ENCODE measurements at places on chromosomes 3 and 15. TPM values are rescaled to one million over a fixed set of nuclear protein-coding genes. Genes with fewer than 3 reads are reported as not detected.

GRCh38 chr3:82633319-82633718 lies 871.9 kb upstream of the GBE1 start:
- DNase-seq, result no peak

GRCh38 chr3:72496051-72496670 lies 352.1 kb downstream of the SHQ1 start:
- no peak for DNase-seq

DNA sequence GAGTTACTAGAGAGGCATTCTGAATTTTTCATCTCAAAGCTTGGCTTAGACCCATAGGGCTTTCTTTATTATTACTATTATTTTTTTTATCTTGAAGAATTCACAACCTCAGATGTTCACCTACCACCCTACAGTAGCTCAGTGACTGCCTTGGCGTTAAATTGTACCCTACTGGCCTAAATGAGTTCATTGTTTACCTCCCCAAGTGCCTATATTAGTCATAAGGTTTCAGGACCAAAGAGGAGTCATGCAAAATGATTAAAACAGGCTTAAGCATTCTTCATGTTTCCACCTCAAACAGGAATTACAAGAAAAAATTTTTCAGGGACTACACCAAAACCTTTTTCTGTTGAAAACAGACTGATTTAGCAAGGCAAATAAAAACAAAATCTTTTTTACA lies 751.5 kb downstream of the SQOR start:
- DNase-seq, result no peak

GRCh38 chr3:135083756-135084155 lies 288.7 kb downstream of the EPHB1 start:
- no peak for DNase-seq

DNA sequence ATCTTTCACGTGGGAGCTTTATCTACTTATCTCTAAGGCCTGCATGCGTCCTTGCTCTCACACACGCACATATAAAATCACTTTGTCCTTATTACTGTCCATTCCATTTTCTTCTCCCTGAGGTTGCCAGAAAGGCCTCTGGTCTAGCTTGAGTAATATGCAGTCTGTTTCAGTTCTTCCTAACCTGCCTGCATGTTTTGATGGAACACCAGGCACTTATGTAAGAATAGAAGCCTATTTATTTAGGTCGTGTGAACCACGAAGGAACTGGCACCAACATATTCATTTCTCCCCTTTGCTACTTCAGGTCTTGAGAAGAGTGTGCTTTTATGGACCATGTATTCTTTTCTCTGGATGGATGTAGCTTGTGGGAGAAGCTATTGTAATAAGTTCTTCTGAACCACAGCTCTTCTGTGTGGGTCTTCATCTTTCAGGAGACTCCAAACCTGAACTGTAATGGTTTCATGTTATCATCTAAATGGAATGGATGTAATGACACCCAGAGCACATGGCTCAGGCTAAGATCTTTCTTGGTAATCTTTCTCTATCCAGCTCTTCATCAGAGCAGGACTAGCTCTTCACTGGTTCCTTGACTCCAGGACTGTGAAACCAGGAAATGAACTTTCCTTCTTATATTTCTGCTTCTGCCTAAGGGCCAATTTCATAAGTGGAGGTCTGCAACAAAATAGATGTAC lies 53.8 kb downstream of the UBE2E2 start:
- DNase-seq, result no peak

DNA sequence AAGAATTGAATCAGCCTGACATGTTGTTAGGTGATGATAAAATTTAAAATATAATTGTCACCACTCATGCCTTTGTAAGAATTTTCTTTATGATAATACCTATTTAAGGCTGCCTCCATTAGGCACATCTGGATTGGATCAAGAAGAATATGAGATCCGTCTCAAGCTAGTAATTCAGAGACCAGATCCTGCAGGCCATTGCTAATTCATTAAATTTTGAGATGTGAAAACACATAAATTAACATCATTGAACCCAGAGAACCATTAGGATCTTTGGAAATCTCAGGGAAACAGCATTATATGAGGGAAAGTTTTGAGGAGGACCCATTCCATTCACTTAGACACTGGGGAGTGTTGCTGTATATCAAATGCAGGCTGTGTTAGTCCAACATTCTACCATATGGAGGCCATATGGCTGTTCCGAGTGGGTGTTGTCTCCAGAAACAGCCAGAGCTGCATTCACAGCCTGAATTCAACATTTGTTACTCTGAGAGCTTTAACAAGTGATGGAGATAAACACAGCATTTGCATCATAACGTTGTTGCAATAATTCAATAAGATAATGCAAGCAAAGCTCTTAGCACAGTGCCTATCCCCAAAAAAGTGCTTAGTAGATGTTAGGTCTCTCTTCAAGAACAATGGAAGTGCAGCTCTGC lies 67.4 kb downstream of the DTWD1 start:
- peak; percentile 35 for DNase-seq

DNA sequence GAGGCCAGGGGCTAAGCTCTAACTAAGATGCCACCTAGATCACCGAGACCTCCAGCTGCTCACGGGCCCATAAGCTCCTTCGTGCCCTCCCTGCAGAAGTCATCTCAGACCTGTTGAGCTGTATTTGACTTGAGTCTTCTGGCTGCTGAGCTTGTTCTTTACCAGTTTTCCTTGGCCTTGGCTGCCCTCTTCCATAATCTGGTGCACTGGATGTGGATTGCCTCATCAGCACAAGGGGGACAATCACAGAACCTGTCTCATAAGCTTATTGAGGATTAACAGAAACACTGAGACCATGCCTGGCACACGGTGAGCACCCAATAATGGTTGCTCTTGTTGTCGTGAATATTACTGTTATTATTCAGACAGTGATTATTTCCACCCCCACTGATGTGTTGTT lies 101.1 kb downstream of the EPHB1 start:
- no peak for DNase-seq

DNA sequence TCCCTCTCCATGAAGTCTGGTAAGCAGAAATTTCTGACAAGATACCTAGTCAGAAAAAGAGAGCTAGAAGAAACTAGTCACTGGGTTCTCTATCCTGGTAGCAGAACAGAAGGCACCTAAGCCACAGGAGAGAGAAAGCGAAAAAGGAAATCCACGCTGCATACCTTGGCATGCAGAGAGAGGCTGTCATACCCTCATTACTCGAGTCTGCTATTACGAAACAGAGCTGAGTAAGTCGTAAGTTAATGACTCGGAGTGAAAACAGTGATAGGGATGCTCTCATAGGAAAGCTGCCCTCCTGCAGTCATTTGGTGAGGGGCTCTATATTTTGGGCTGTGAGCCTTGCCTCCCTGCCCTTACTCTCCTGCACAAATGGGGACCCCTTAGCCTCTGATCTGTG lies 16.2 kb downstream of the CLRN1 start:
- no peak for DNase-seq

GRCh38 chr3:164004205-164004604 lies 1074.1 kb downstream of the SI start:
- DNase-seq, result no peak

- no peak for DNase-seq
Measured at GRCh38 chr15:57229051-57229450, 147.3 kb upstream of the CGNL1 start.

- peak; percentile 78 for DNase-seq
Measured at GRCh38 chr3:177197727-177198460, 612 bp upstream of the TBL1XR1 start.

- DNase-seq, result no peak
Measured at GRCh38 chr3:27679691-27680090, 42.4 kb downstream of the EOMES start.

DNA sequence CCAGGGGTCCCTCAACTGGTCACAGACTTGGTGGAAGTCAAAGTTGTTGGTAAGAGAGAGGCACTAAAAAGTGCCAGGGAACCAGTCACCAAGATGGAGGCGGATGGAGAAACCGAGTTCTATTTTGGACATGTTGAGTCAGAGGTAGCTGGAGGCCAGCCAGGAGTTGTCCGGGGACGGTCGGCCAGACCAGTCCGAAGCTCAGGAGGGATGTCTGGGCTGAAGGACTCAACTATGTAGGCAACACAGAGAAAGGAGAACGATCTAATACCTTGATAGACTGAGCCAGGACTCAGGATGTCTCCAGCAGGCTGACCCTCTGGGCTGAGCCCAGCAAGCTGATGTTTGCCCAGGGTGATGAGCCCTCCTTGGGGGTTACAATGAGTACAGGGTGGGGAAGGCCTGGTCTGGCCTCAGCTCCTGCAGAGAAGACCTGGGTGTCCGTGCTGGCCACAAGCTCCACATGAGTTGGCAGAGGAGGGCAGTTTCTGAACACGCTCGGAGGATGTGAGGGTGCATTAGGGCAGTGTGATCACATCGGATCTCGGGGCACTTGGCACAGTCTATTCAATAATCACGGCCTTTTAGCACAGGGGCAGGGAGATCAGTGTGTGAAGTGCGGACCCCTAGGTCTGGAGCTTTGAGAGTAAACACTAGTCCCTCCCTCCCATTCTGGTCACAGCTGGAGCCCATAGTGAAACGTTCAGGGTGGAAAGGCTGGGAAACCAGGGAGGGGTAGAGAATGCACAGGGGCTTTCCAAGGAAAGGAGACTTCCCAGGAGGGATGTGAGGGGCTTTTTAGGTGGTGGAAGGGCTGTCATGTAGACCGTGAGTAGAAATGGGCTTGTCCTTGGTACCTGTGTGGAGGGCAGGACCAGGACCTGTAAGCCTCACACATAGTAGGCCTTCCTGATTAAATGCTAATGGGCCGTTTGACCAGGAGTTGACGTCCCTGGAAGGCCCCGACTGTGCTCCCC lies 111.9 kb downstream of the ETFA start:
- no peak for DNase-seq

GRCh38 chr15:73934281-73934680 lies 8.0 kb downstream of the LOXL1 start:
- no peak for DNase-seq

- no peak for DNase-seq
Measured at GRCh38 chr15:37016231-37016630, 84.1 kb downstream of the MEIS2 start.

- DNase-seq, result no peak
Measured at GRCh38 chr3:155766206-155766605, 21.3 kb upstream of the PLCH1 start.

DNA sequence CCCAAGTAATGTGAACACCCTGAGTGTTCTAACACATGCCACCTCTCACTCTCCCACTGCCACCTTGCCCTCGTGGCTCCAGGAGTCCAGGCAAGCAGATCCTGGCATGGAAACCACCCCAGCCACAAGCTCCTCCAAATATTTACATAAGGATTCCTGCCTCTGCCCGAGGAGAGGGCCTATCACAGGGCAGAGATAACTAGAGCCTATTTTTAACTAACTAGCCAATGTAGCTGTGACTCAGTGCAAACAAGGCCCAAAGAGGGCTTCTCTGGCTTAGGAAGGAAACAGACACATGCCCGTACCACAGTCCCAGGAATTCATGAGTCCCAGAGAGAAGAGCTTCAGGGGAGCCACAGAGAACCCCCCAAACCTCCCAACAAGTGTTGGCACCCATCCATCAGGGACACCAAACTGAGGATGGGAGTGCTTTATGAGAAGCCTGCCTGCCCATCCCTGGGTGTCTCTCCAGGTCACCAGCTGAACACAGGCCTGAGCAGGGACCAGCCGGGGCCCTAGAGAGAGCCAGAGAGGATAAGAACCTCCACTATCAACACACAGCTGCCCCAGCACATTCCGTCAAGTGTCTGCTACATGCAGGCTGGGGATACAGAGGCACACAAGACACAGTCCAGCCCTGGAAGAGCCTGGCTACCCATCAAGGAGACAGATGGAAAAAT lies 9.2 kb downstream of the FYCO1 start:
- DNase-seq, result peak; percentile 71

DNA sequence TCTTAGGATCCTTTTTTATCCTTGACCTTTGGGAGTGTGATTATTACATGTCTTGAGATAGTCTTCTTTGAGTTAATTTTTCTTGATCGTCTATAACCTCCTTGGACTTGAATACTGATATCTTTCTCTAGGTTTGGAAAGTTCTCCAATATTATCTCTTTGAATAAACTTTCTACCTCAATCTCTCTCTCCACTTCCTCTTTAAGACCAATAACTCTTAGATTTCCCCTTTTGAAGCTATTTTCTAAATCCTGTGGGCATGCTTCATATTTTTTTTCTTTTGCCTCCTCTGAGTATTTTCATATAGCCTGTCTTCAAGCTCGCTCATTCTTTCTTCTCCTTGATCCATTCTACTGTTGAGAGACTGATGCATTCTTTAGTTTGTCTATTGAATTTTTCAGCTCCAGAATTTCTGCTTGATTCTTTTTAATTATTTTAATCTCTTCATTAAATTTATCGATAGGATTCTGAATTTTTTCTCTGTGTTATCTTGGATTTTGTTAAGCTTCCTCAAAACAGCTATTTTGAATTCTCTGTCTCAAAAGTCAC lies 12.1 kb downstream of the USF3 start:
- no peak for DNase-seq

- no peak for DNase-seq
Measured at GRCh38 chr3:2525968-2526367, 427.3 kb downstream of the CNTN4 start.

DNA sequence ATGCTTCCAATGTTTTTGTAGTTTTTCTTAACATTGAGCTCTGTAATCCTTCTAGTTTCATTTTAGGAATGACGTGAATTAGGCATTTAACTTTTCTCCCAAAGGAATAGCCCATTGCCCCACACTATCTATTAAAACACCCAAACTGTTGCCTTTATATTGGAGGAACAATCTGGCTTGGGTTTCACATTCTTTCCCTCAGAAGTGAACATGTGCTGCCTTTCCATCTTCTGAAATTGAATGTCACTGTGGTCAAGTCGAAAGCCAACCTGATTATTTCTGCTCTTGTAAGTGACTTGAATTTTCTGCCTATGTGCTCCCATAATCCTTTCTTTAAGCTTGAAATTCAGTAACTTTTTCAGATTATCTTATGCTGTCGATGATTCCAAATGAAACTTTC lies 214.5 kb downstream of the SLC9A9 start:
- DNase-seq, result no peak

DNA sequence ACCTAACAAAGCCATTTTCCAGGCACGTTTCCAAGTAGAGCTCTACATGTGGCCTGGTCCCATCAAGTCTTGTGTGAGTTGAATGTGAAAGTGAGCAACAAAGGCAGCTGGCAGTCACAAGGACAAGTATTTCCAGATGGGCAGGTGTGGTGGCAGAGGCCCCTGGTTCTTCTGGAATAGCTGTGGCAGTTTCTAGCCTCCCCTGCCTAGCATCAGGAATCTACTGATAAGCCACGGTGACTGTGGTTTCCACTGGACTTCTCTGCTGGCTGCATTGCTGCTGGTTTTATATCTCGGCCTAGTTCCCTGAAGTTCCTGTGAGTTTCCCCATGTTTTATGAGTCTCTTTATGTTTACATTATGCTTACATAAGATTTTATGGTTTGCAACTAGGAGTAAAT lies 117.7 kb downstream of the GOLIM4 start:
- peak; percentile 76 for DNase-seq

GRCh38 chr3:106829206-106829605 lies 548.0 kb upstream of the CCDC54 start:
- no peak for DNase-seq

GRCh38 chr3:115833074-115833473 lies 209.8 kb downstream of the GAP43 start:
- DNase-seq, result no peak

GRCh38 chr3:171458071-171458863 lies 1.9 kb downstream of the TNIK start:
- peak; percentile 35 for DNase-seq

OR5K3 gene
- not detected for polyA plus RNA-seq

NEK10 gene
- polyA plus RNA-seq, result 0.61 TPM

PRR20G gene
- polyA plus RNA-seq, result not detected

SNURF gene
- 8.1 TPM for polyA plus RNA-seq

GPR171 gene
- 0.44 TPM for polyA plus RNA-seq

CCR3 gene
- not detected for polyA plus RNA-seq

Data from stomach (tissue), 19 donors.